Heart right ventricle (tissue), 16 donors: ENCODE measurements at places on chromosomes 2 and 18. TPM values are rescaled to one million over a fixed set of nuclear protein-coding genes. Genes with fewer than 3 reads are reported as not detected.
A peak's percentile ranks its signal among the peaks of the same experiment; 100 is the strongest.

The SCYGR2 gene
- not detected for total RNA-seq

DNA sequence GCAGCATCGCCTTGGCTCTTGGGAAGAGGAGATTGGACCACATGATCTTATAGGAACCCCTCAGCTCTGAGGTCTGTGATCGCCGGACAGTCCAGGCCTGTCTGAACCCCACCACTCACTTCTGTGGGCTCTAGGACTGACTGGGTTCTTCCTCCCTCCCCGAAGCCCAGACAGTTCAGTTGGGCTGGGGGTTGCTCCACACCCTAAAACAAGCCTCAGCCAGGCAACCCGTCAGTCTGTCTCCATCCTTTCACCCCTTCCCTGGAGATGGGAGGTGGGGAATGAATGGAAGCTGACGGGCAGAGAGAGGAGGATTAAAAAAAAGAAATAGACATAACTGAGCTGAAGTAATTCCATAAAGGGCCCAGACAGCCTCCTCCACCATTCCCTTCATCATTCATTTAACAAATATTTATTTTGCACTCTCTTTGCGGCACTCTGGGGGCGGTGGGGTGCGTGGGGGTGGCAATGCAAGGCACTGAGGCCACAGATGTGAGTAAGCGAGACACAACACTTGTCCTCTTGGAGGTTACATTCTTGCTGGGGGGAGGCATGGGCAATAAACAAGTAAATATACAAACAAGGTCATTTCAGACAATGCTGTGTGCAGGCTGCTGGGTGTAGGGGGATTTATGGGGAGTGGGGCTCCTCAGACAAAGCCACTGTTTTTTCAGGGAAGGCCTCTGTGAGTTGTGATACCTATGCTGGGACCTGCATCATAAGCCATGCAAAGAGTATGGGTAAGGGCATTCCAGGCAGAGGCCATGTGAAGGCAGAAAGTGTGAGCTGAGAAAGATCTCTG lies 12.9 kb downstream of the WNT10A start:
- DNase-seq = no peak

GRCh38 chr2:70002241-70002899 lies 40.9 kb upstream of the ASPRV1 start:
- no peak for DNase-seq

DNA sequence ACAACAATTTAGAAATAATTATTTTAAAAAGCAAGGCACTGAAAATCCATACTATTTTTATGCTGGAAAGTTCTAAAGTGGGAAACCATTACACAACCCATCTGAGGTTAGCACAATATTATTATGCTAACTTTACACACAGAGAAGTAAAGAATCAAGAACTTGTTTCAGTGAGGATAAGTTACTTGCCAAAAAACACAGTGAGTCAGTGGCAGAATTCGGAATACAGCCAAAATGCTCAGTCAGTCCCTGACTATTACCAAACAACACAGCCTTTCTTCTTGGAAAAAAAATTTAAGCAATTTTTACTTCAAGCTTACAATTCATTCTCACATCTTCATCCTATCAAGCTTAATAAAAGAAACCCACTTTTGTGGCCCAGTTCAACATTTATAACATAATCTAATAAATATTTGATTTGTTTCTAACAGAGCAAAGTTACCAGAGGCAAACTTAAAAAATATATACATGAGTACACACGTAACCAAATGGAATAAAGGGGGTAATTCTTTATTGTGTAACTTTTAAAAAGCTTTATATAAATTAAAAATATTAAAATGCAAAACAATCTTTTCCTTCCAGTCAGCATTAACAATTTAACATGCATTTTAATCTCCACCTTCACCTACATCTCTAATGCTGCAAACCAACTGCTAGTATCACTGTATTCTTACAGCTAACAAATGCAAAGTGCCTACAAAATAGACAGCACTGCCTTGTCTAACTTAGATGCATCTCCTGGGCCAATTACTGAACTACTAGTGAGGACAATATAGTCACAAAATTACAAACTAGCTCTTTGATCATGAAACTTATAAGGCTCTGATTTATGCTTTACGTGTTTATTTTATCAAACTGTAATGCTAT lies 55.2 kb downstream of the CCDC88A start:
- DNase-seq = peak; percentile 69

DNA sequence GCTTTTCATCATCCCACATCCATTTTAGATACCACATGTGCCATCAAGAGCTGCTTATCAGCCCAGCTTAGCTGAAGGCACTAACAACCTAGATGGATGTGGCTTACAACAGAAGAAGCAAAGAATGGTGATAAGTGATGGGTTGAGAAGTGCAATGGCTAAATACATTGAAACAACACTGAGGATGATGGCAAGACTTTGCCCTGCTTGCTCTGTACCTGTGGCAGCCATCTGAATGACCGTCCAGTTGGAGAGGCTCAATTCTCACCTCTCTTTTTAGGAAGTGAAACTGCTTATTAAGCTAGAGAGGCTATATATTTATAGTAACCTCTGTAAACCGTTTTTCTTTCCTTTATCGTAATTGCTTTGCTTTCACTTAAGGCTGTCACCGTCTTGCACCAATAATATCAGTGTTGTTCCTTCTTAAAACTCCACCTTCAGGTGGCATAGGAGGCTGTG lies 5.7 kb downstream of the GPATCH11 start:
- no peak for DNase-seq

- no peak for DNase-seq
Observed at GRCh38 chr18:57080479-57080878, 66.4 kb upstream of the BOD1L2 start.

DNA sequence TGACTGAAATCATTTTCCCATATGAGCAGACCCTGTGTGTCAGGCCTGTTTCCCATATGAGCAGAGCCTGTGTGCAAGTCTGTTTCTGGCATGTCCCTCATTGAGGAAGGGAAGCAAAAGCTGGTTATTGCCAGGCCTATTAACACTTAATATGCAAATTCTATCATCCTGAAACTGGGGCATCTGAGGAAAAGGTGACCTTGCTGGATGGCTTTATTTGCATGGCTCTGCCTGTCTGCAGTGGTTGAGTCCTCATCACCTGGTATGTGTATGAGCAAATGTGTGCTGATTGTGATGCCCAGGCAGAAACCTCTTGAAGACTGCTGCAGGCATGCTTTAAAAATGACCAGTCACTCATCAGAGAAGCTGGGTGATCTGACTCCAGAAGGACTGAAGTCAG lies 31.2 kb downstream of the EIF4E2 start:
- no peak for DNase-seq

DNA sequence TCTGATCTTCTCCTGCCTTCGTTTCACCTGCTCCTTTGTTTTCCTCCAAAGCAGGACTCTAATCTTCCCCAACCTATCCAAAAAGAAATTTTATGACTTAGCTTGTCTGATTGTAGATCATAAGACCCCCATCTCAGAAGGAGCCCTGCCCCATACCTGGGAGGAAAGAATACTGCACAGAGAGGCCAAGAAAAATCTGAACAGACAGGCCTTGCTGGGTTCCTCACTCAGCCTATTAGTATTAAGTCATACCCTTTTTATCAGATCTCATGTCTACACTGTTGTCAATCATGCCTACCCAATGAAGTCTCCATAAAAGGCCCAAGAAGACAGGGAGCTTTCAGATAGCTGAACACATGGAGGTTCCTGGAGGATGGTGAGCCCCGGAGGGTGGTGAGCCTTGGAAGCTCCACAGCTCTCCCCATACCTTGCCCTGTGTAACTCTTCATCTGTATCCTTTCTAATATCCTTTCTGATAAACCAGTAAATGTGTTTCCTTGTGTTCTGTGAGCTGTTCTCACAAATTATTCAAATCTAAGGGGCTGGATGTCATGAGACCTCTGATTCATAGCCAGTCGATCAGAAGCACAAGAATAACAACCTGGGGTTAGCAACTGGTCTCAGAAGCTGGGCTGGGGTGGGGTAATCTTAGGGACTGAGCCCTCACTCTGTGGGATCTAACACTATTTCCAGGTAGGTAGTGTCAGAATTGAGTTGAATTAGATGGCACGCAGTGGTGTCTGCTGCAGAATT lies 108.8 kb downstream of the SPOPL start:
- DNase-seq = no peak
